Mesothelial cell of epicardium (in vitro differentiated cells): ENCODE measurements at places on chromosomes 7 and 10.

- no peak for DNase-seq
Measured at GRCh38 chr7:49773936-49774458, 559 bp downstream of the VWC2 start.

DNA sequence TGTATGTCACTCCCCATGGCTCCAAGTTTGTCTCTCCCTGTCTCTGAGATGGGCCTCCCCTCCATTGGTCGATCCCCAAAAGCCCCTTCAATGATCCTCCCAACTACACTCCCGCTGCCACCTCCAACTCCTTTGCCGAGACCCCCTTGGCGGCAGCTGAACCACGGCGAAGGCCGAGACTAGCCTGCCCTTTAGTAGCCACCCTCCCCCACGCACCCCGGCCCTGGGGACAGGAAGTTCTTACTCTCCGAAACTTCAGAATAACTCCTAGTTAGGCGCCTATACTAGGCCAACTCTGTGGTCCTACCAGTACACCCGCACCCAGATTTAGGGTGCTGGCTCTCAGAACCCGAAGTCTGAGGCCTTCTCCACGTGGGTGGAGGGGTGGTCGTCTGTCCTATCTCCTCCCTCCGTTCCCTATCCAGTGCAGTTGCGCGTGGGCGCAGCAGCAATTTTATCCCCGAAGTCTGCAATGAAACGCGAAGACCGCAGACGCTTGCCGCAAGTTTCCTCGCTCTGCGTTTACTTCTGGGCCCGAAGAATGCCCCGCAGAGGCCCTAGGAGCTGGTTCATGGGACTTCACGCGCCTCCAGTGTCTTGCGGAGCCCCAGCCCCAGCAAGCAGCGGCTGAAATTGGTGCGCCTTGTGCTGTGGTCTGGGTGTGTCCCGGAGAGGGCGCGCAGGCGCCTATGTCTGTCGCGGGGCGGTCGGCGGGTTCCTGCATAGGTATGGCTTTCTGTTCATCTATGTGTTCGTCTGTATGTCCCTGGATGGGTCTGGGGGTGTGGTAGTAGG lies 82.6 kb upstream of the SLF2 start:
- DNase-seq = no peak

GRCh38 chr7:105388356-105389087 lies at the start of gene SRPK2:
Gene SRPK2 (minus strand): TSS chr7:105388921.
- peak; percentile 79 for DNase-seq

DNA sequence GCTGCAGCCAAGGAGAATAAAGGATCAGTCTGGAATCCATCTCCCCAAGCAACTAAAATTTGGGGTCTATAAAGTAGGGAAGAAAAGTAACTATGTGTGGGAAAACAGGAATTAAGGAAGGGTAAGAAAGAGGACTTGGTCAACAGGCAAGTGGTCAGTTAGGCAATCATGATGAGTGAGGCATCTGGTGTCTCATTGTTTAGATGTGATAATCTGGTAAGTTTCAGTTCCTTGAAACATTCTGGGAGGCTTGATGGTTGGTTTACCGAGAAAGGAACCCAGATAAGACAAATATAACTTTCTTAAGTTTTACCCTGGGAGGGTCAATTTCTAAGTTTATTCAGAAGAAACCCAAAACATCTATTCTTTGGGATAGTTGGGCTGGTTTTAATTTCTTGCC lies 22.3 kb downstream of the HYAL4 start:
- no peak for DNase-seq

GRCh38 chr10:79393924-79394610 lies 46.8 kb downstream of the PPIF start:
- no peak for DNase-seq

DNA sequence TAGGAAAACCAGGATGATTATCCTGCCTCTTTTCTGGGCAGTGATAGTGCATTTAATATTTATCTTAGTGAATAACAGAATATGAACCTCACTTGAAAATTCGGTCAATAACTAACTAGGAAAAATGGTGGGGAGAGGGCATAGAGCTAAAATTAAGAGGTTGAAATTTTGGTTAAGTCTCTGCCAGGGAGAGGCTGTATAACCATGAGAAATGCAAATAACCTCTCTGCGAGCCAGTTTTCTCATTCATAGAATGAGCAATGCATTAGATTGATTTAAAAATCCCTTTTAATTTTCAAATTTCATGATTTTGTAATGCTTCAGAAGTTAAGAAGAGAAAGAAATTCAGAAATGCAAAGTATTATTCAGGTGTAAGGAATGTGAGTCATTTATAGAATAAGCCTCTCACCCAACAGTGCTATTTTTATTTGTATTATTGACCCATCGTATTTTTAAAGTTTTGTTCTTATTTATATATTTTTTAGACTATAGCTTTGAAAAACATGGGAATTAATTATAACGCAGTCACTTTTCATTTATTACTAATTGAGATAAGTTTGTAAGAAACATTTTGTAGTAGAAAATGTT lies 104.7 kb downstream of the PHF14 start:
- no peak for DNase-seq

DNA sequence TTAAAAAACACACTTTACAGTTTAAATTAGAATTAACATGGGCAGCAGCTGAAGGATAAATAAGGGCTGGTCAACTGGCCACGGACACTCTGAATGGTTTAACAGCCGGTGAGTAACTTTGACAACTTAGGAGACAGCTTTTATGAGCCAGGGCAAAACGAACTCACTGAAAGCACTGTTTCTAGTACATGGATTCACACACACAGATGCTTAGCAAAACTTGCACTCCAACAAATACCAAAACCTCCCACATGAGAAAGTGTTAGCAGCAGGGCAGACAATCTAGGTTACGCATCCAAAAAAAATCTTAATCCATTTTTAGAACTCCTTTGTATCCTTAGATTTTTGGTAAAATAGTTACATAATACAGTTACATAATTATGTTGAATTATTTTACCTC lies 486.4 kb downstream of the PHTF2 start:
- DNase-seq = no peak

- DNase-seq = no peak
Measured at GRCh38 chr10:103621783-103622125, 128.2 kb downstream of the NEURL1 start.

GRCh38 chr10:101134299-101135127 lies 3.4 kb downstream of the TLX1 start:
- DNase-seq = no peak

GRCh38 chr7:128200376-128200775 lies 40.7 kb upstream of the LEP start:
- no peak for DNase-seq

GRCh38 chr7:121957626-121958025 lies 84.7 kb downstream of the PTPRZ1 start:
- DNase-seq = no peak

DNA sequence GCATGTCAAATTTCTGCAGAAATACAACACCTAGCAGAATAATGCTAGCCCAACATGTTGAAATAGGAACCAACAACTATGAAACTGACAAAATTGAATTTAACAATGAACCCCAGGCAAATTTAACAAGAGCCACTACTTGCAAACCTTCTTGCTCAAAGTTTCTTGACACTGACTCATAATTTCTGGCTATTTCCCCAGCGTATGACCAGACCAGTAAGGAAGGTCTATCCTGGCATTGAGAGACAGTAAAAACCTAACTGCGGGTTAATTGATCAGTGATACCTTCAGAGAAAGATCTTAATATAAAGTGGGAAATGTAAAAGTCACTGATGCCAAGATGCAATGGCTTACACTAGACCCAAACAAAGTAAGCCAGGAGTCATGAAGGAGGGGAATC lies 510.1 kb downstream of the ARL4A start:
- no peak for DNase-seq

- peak; percentile 39 for DNase-seq
Measured at GRCh38 chr7:2403718-2404648, 572 bp downstream of the CHST12 start.

DNA sequence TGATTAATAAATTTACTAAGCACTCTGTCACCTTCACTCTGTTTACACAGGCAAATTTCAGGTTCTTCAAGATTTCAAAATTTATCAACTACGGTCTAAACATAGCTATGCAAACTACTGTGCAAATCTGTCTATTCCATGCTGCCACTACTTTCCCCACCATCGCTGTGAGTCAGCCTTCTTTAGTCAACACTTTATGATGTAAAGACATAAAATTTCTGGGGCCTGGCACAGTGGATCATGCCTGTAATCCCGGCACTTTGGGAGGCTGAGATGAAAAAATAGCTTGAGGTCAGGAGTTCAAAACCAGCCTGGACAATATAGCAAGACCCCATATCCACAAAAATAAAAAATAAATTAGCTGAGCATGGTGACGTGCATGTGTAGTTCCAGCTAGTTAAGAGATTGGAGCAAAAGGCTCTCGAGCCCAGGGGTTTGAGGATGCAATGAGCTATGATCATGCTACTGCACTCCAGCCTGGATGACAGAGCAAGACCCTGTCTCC lies 42.6 kb downstream of the CNOT4 start:
- DNase-seq = no peak

GRCh38 chr10:119457966-119458766 lies 84.4 kb downstream of the RGS10 start:
- DNase-seq = no peak

DNA sequence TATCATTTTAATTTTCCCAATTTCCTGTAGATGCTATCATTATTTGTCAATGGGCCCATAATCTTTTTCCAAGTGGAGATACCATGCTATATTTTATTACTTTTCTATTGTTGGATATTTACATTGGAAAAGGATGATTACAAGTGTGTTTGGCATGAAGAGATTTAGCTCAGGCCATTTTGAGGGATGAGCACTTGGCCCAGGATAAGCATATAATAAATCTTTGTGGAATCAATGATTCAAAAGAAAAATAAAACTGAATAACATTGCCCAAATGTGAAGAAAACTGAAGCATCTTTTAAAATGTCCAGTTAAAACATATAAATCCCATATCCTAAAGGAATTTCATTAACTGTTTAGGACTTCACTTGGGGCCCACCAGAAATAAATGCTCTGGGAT lies 260.9 kb upstream of the BMPER start:
- DNase-seq = no peak

GRCh38 chr10:126564326-126564888 lies 106.1 kb downstream of the C10orf90 start:
- no peak for DNase-seq

GRCh38 chr7:88449410-88449809 lies 142.7 kb upstream of the STEAP4 start:
- no peak for DNase-seq

- peak; percentile 90 for DNase-seq
Measured at GRCh38 chr7:155796381-155797261, 15.6 kb downstream of the SHH start.

DNA sequence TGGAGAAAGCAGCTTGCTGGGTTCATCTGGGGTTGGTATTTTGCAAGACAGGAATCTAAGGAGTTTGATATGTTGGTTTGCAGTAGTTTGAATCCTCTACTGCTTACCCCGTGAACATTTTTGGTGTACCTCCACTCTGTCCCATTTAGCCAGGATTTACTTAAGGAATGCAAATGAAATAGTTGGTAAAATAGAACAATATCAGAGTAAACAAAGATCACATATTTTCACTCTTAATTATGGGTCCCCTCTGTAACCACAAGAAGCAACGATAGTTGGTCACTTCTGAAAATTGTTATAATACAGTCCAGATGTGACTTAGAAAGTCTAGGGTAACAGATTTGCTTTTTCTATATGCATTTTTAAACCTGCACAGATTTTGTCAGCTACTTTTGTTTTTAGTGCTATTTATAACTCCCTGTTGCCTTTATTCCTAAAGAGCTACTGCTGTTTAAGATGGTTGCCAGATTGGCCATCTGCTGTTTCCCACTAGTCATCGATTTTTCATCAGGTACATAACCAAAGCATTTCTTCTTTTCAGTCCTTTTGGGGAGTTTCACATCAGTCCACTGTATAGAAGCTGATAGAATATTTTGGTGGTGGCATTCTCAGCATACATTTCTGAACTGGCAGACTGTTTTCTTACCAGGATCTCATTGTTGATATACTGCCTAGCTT lies 37.6 kb downstream of the MAPK8 start:
- DNase-seq = no peak

DNA sequence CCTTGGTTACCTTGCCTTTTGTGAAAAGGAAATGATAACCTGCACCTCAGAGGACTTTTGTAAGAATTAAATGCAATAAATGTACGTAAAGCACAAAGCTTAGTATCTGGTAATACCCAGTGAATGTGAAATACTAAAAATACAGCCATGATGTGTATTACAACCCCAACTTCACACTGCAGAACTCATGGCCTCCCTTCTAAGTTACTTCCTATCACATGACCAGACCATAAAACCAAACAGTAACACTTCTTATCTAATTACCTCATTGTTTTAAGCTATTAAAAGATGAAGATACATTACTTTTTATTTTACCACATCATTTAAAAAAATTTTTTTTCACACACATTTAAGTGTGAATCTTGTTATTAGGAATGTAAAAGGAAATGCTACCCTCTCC lies 29.0 kb downstream of the VPS41 start:
- no peak for DNase-seq

DNA sequence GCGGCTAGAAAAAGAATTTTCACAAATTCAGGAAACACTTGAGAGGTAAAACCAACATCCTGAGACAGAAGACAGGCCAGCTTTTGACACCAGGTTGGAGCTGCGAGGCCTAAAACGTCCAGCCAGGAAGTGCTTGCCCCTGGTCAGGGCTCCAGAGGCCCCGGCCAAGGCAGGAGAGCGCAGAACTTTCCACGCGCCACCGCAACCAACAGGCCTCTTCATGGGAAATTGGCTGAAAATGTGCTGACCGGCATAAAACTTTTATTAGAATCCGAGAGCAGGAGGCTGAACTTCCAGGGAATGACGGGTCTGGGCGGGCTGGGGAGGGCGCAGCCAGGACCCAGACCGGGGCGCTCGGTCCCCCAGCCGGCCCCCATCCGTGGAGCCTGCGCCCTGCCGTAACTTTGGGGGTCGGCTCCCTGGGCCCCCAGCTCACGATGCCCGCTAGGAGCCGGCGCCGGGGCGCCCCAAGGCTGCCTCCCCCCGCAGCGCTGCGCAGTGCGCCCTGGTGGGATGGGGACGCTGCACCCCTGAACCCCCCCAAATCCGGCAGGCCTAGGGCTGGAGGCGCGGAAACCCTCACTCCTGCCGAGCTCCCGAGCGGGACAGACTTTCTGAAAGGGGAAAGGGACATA lies 414.0 kb upstream of the MKI67 start:
- no peak for DNase-seq

GRCh38 chr10:114823077-114823463 lies 1.5 kb downstream of the FHIP2A start:
- DNase-seq = no peak

- no peak for DNase-seq
Measured at GRCh38 chr7:2248984-2249694, 7.1 kb downstream of the NUDT1 start.

GRCh38 chr10:117086546-117086945 lies 51.5 kb downstream of the VAX1 start:
- no peak for DNase-seq

DNA sequence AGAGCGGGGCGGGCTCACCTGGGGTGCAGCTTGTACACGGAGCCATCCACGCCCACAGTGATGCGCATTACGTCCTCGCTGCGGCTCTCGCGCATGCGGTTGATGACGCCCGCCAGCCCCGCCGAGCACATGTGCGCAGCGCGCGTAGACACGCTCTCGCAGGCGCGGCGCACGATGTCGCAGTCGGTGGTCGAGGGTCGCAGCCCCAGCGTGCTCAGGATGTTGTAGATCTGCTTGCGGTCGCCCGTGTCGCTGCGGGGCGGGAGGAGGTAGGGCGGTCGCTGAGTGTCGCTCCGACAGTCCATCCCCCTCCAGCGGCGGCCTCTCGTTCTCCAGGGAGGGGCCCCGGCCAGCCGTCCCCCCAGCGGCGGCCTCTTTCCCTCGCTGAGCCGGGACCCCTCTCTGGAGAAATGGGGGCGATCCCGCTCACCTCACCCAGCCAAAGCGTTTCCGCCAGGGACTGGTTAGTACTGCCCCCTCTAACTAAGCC lies 4.4 kb upstream of the MYL7 start:
- DNase-seq = no peak

GRCh38 chr10:128377988-128378387 lies 251.8 kb upstream of the MKI67 start:
- DNase-seq = no peak
